ENCODE measurements at places on chromosomes 4 and X.

- DNase-seq = no peak
These were observed 67.3 kb downstream of the PSAPL1 start for GRCh38 chr4:7367406-7367805.

DNA sequence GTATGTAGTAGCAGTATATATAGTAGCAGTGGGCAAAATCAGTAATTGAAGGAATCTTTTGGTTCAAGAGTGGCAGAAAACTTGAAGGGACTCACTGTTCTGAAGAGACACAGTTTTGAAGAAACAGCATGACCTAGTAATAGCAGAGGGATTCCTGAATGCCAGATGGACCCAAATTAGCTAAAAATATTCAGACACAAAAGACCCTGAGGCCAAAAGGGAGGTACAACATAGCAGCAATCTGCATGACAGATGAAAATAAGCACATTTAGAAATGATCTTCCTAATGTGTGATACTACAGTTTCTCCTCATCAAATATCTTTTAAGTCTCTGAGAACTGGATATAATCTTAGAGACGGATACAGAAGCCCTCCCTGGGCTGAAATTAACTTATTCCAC, 536.6 kb downstream of the PPARGC1A start:
- no peak for DNase-seq

DNA sequence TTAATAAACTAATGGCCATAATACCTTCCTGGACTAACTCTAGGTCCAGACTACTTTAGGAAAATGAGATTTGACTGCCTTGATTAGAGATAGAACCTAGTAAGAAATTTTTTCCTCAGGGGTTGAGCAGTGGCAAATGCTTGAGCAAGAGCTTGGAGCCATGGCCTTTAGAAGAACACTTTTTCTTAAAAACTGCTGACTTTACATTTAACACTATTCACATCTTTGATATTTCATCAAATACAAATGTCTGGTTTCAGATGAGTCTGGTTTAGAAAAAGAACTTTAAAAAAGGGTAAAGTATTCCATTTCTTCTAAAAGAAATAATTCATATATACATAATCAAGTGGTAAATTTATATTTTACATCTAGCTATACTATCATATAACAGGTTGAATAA, 680.9 kb upstream of the PITX2 start:
- no peak for DNase-seq

DNA sequence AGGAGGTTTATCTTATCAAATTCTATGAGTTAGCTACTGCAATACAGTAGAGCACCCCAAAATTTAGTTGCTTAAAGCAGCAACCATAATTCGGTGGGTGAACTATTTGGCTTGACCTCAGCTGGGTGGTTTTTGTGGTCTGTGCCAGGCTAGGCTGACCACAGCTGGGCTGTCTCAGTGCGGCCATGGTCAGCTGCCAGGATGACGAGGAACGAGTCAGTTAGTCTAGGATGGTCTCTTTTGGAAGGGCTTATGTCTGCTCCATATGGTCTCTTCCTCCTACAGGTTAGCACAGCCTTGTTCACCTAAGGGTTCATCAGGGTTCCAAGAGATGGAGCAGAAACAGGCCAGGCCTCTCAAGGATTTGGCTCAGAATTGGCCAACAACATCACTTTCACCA, 210.4 kb downstream of the PALLD start:
- no peak for DNase-seq

DNA sequence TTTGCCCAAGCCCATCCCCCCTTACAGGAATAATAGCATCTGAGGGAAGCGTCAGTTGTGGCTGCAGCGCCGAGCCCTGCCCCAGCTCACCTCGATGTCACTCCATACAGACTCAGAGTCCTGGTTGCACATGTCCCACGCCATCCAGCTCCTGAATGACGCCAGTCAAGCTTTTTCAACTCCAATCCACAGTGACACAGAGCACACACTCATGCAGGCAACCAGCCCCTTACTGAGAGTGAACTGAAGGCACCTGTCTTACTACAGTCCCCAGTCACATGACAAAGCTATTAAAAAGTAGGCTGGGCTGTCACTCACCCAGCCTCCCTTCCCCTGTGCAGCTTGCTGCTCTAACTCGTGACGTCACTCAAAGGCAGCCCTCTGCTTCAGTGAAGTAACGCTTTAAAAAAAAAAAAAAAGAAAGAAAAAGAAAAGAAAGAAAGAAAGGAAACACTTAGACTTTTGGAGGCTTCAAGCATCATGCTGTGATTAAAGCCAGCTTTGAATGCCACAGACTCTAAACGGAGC, at the start of gene PPARGC1A:
PPARGC1A (minus strand) TSS at position 234 of the 528 bp plus-strand sequence; CDS start at position 144, 90 bp downstream.
- DNase-seq = no peak

DNA sequence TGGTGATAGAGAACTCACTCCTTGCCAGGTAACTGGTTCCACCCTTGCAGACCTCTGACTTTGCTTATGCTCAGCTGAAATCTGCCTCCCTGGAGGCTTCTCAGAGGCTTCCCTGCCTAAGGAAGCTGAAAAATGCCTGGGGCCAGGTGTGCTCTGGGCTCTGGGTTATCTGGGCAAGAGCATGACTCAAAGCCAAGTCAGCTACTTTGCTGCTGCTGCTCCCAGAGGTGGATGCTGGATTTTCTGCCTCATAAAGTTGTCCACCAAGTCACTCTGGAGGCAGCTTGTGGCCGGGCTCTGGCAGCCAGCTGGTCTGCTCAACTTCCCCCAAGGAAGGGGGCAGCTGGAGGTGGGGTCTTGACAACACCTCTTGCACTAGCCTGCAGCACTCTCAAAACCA, 132.7 kb downstream of the PJA1 start:
- DNase-seq = no peak

GRCh38 chr4:108979759-108980158, 216.9 kb upstream of the ETNPPL start:
- no peak for DNase-seq

- no peak for DNase-seq
These were observed 775 bp downstream of the SHROOM4 start for GRCh38 chrX:50812995-50813842.

- DNase-seq = no peak
These were observed 731.9 kb downstream of the STPG2 start for GRCh38 chr4:97411356-97411755.

GRCh38 chr4:3852309-3852708, 86.1 kb downstream of the ADRA2C start:
- DNase-seq = no peak

DNA sequence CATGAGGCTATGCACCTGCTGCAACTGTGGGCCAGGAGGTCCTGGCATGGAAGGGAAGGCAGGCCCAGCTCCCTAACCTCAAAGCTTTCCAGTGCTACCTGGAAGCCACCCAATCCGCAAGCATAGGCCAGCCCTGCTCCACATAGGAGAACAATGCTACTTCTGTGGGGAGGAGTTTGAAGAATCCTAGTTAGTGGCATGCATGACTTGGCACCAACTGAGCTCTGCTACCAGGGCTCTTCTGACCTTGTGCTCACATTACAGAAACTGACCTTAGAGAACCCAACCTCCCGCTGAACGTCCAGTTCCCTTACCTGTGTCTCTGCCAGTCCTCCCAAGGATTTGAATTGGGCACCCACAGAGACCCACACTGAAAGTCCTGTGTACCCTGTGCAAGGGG, 58.8 kb downstream of the USP46 start:
- DNase-seq = no peak

DNA sequence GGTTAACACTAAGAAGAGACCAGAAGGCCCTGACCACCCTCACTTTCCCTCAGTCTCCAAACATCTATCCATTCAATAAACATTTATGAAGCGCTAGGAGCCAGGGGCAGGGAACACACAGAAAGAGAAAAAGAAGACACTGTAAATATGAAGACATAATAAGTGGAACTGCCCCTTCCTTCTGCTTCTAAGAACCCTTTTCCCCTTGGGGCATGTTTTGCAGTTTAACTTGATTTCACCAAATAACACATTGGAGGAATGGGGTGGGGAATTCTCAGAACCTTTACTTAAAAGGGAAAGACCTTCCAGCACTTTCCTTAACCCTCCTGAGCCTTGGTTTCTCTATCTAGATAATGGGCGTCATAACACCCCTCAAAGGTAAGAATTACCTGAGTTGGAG, 42.3 kb downstream of the RBM47 start:
- DNase-seq = no peak

DNA sequence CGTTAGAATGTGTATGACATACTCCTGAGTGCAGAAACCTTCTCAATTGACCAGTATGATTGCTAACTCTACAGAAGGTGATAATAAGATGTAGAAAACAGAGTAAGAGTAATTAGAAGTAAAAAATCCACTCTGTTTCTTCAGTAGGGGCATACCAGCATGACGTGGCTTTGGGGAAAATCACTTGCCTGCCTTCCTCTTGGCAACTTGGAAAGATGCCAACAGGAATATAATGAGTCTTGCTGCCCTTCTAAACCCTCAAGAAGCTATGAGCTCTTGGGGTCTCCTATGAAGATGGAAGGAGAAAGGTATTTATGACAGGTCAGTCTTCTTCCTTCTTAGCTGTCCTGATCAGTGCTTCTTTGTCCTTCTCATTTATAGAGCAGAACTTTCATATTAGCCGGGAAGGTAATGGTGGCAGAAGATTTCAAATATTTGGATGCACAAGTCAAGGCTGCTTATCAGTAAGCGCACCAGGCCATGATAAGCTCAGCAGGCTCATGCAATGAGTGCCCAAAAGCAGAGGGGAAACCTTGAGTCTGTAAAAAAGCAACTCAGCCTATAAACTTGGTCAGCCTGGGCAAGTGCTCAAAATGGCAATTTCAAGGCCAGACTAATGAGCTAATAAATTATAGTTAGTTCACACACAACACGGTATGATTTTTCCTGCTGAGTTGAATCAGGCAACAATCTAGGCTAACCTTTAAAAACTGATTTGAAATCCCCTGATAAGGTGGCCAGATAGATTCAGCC, 69.7 kb upstream of the PPARGC1A start:
- no peak for DNase-seq

DNA sequence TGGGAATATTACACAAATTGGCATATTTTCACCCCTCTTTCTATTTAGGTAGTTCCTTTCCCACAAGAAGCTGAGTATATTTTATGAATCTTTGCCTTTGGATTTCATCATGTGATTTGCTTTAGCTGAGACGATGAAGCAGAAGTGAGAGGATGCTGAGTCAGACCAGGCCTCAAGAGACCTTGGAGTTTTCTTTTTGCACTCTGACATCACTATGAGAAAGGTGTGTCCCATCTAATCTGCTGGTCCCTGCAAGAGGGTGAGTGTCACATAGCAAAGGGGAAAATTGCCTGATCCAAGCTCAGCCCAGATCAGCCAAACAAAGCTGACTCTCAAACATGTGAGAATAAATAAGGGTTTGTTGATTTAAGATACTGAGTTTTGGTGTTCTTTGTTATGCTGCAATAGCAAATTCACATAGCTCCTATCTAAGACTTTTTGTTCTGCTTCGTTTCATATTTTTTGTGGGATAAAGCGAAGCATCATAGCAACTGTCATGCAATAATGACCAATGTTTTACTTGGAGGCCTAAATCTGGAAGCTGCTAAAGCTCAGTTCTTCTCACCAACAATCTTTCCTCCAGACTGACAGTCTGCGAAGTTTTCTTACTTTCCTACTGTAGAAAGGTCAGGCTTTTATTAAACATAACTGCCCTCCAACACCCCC, 176.9 kb downstream of the PDHA2 start:
- no peak for DNase-seq

DNA sequence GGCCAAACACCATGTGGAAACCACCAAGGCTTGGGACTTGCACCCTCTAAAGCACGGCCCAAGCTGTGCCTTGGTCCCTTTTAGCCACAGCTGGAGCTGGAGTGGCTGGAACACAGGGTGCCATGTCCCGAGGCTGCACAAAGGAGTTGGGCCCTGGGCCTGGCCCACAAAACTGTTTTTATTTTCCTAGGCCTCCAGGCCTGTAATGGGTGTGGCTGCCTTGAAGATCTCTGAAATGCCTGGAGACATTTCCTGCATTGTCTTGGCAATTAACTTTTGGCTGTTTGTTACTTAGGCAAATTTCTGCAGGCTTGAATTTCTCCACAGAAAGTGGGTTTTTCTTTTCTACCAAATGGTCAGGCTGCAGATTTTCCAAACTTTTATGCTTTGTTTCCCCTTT, 55.7 kb downstream of the IL15 start:
- no peak for DNase-seq

- DNase-seq = peak; percentile 38
These were observed 17.8 kb upstream of the HUWE1 start for GRCh38 chrX:53704294-53704693.

DNA sequence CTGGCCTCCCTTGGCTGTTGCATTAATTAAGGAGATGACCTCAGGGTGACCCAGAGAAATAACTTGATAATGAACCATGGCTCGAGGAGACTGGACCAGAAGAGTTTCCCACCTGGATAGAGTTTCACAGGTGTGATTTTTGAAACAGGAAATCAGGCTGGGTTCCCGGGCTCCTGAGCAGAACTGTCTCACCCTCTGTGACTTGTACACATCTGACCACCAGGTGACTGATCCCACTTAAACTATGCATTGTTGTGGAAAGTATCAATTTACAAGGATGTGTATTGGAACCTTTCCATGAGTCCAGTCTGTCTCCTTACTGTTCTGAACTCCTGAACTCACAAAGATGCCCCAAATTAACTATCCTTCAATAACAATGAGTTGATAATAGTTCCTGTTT, 220.3 kb downstream of the PTTG2 start:
- no peak for DNase-seq

GRCh38 chrX:102846544-102847236, 90.4 kb upstream of the RAB40AL start:
- no peak for DNase-seq

DNA sequence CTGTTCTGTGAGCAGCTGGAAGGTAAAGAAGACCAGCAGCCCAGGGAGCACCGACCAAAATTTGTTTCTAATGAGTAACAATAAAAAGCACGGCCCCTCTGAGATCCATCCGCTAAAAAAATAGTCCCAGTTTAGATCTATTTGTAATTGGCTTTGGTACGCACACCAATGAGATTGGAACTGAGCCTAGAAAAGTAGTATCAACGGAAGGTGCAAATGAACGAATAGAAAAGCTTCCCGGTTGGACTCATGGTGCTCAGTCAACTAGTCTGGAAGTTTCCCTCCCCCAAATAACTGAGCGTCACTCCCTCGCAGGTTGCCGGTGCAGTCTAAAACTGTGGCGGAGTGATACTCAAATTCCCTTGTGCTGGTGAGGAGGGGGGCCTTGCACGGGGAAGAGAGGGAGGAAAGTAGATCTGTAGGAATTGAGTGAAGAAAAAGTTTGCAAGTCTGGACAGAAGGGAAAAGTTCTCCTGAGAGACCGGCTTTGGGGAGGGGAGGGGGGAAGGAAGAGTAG, at the start of gene COL4A5:
COL4A5 (plus strand) TSS at position 413 of the 517 bp plus-strand sequence. CDS start 288 bp downstream, outside the sequence.
- DNase-seq = peak; percentile 20

GRCh38 chr4:163892417-163892816, 397.9 kb downstream of the TMA16 start:
- DNase-seq = no peak

- no peak for DNase-seq
These were observed 152.8 kb downstream of the ADGRA3 start for GRCh38 chr4:22363036-22363435.

- no peak for DNase-seq
These were observed 166.4 kb upstream of the ATP6AP2 start for GRCh38 chrX:40414335-40414734.

Measured in GM06990 (cell line).